ENCODE measurements at places on chromosomes 6 and 20.

GRCh38 chr20:46920114-46920513, 25.5 kb downstream of the EYA2 start:
- DNase-seq = no peak

DNA sequence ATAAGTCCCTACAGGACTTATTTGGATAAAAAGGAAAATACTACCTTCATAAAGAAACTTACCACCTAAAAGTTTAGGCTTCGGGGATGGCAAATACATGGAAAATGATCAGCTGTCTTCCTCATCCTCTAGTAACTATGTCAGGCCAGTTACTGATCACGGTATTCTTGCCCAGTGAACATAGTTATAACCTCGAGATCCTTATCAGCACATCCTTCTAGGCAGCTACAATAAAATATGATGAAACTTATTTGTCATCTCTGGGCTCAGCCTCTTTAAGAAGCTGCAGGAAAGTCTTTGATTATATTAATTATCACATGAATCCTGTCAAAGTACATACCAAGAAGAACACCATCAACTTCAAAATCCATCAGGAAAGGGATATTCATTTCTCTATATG, 41.8 kb downstream of the SF3B5 start:
- no peak for DNase-seq

- no peak for DNase-seq
These were observed 4.5 kb downstream of the NRN1 start for GRCh38 chr6:6002005-6002847.

- DNase-seq = no peak
These were observed 31.0 kb downstream of the TRERF1 start for GRCh38 chr6:42420741-42421140.

DNA sequence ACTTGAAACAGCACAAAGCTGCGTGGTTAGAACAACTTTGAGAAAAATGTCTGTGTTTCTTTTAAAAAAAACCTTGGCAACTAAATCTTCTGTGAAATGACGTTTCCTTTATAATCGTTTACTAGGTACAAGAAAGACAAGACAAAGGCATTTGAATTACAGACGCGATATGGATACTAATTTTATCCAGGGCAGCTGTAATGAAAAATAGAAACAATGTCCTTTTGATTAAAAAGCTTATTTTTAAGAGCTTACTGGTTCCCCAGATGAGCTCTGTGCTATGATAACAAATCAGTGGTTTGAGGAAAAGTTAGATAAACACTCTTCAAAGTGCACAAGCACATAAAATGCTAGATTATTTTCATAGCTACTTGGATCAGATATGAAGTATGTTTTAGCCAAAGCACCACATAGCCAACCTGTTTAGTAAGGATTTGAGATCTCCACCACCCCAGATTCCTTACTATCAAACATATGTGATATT, 1.6 kb upstream of the SYNCRIP start:
- DNase-seq = no peak

GRCh38 chr6:108560463-108561308, at the start of gene FOXO3:
Gene FOXO3, plus strand, starts transcription at chr6:108560917. Its CDS starts 292 bp downstream, at chr6:108561209.
- DNase-seq = peak; percentile 43

DNA sequence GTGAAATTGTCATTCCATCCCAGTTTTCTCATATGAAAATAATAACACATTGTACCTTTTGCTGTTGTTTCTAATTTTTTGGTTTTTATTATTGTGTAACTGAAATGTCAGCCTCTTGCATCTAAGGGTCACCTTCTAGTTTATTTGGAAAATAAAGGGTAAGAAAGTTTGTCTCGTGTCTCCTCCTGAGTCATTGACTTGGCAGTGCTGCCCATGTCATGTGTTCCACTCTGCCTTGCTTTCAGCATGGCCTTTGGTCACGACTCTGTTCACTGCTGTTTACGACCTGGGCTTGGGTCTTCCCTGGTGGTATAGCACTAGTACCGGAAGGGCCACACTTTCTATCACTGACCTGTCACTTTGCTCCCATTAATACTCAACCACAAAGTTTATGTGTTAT, 171.4 kb upstream of the RSPO3 start:
- no peak for DNase-seq

GRCh38 chr6:141482796-141483597, 649.7 kb upstream of the GJE1 start:
- no peak for DNase-seq

DNA sequence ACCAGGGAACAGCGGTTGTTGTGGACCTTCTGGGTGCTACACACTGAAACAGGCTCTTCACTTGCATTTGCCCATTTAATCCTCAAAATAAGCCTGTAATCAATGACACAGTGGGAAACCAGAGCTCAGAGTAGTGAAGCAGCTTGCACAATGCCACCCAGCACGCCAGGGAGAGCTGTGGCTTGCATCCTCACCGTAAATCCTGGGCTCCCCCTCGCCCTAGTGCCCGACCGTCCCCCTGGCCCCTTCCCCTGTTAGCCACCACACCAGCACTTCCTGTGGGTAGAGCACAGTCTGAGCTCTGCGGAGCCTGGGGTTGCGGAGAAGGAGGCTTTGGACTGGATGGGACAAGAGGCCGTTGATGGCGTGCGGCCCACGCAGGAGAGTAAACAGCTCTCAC, 14.5 kb downstream of the VSTM2L start:
- DNase-seq = no peak

Measured in activated CD4-positive, alpha-beta T cell treated with anti-CD3 and anti-CD28 coated beads for 1 hour (primary cell).